ENCODE measurements at places on chromosomes 7 and 10.
A peak's percentile ranks its signal among the peaks of the same experiment; 100 is the strongest.

DNA sequence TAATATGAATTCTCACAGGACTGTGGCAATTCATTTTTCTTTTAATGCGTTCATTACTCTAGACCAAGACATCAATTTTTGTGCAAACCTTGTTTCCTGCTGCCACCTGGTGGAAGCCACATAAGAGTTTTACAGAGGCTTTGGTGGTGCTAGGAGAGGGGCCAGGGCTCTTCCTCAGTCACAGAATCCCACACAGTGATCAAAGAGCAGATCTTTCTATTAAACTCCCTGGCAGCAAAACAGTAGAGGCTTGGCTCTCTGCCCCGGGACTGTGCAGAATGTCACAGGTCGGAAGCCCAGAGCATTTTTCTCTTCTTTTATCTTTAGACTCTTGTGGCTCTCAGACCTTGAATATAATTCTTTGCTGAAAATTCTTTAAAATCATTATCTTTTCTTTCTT, 506.4 kb upstream of the C7orf33 start:
- DNase-seq: peak; percentile 61

DNA sequence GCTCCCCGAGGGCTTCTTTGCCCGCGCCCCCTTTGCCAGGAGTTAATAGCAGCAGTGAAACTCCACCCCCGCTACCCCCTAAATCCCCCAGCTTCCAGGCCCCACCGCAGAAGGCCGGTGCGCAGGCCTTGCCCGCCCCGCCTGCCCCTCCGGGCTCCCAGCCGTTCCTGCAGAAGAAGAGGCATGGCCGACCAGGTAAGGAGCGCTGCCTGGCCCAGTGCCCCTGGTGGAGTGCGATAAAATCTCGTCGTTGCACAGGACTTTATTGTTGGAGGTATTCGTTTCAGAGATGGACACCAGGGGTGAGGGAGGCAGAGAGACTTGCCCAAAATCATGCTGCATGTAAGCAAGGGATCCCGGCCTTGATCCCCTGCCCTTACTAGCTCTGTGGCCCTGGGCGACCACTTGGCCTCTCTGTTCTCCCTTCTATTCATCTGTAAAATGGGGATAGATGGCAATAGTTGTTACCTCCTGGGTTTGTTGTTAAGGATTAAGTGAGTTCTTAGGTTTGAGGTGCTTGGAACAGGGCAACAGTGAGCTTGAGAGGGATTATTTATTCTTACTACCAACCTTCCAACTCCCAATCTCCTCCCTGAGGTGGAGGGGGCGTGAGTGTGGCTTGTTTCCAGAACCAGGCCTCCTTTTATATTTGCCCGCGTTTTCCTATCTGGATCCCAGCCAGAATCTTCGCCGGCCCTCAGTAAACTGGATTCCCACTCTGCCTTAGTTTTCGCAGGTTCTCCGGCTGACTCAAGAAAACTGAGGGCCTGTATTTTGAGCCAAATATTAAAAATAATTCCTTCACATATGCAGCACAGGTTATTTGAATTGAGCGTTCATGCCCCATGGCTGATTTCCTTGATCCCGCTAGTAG, 78.3 kb downstream of the WIPF3 start:
- DNase-seq: no peak

- no peak for DNase-seq
These were observed 323.5 kb downstream of the PHF14 start for GRCh38 chr7:11297126-11297625.

GRCh38 chr10:34742456-34742855, 72.6 kb downstream of the PARD3 start:
- no peak for DNase-seq

GRCh38 chr7:43458330-43459018, 124.4 kb upstream of the STK17A start:
- no peak for DNase-seq

DNA sequence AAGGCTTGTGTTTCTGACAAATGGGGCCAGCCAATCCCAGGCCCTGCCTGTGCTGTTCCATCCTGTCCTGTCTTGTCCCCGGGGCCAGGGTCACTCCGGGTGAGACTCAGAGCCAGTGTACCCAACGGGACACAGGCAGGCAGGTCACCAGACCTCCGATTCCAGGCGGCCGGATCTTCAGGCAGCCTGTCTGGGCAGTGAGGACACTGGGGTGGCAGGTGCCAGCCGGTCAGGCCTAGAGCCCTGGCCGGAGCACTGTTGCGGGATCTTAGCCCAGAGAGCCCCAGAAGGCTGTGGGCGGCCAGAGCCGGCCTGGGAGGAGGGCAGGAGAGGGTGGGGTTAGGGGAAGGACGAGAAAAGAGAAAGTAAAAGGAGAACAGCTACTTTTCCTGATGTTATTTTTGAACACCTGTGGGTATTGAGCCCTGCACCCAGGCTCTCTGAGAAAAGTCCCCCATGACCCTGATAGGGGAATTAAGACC, 134.3 kb upstream of the TNRC18 start:
- peak; percentile 42 for DNase-seq

- no peak for DNase-seq
These were observed 35.6 kb upstream of the PPP1R17 start for GRCh38 chr7:31651234-31652062.

DNA sequence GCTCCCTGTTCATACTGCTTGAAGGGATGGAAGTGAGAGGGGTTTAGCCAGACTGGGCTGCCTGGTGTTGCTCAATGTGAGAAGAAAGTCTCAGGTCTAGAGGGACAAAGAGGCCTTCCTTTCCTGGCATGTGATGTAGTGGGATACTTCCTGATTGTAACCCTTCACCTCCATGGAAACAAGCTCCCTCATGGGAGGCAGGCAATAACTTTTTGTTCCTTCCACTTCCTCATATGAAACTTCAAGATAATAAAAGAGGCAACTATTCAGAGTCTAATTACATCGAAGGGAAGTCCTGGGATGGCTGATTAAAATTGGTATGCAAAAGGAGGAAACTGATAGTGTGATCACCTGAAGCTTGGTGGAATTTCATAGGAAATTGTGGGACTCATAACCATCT, 84.1 kb upstream of the ETV1 start:
- no peak for DNase-seq

- DNase-seq: no peak
These were observed 850.9 kb downstream of the LRMDA start for GRCh38 chr10:76282061-76283025.

DNA sequence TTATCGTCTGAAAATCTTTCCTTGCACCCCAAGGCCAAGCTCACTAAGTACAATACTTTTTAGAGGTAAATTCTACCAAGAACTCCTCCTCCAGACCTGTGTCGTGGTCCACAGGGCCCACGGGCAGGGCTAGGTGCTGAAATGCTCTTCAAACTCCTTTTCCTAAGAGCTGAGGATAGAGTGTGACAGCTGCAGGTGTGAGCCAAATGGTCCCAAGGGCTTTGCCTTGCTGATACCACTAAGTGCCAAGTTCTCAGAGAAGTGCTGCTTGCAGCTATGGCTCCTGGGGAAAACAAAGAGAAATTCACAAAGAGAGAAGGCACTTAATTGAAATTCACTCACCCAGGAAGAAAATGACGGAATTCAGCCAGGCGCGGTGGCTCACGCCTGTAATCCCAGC, 868.9 kb upstream of the AUTS2 start:
- peak; percentile 40 for DNase-seq

GRCh38 chr7:84817016-84817415, 369.8 kb downstream of the SEMA3D start:
- DNase-seq: no peak
